GF-D8 (cell line): ENCODE measurements at places on chromosomes 12 and 14.

- DNase-seq = no peak
Measured at GRCh38 chr14:99137913-99138571, 134.0 kb downstream of the BCL11B start.

- no peak for DNase-seq
Measured at GRCh38 chr12:52126050-52126604, 46.6 kb downstream of the SMIM41 start.

DNA sequence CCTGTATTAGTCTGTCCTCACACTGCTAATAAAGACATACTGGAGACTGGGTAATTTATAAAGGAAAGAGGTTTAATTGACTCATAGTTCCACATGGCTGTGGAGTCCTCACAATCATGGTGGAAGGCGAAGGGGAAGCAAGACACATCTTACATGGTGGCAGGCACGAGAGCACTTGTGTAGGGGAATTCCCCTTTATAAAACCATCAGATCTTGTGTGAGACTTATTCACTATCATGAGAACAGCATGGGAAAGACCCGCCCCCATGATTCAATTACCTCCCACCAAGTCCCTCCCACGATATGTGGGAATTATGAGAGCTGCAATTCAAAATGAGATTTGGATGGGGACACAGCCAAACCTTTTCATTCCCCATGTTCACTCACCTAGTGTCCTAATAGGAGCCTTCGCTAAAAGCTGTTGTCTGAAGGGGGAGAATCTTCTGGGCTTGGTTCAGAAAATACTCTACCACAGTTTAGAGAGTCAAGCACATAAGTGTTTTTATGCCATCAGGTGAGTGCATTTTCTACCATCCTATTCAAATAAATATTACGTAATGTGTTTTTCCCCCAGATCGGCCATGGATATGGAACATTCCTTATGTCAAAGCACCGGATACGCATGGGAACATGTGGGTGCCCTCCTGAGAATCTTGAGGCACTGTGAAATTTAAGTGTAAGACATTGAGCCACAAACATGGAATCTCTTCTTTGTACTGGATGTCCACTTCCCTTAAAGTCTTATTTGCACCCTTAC, 19.1 kb upstream of the KCNK13 start:
- DNase-seq = no peak

DNA sequence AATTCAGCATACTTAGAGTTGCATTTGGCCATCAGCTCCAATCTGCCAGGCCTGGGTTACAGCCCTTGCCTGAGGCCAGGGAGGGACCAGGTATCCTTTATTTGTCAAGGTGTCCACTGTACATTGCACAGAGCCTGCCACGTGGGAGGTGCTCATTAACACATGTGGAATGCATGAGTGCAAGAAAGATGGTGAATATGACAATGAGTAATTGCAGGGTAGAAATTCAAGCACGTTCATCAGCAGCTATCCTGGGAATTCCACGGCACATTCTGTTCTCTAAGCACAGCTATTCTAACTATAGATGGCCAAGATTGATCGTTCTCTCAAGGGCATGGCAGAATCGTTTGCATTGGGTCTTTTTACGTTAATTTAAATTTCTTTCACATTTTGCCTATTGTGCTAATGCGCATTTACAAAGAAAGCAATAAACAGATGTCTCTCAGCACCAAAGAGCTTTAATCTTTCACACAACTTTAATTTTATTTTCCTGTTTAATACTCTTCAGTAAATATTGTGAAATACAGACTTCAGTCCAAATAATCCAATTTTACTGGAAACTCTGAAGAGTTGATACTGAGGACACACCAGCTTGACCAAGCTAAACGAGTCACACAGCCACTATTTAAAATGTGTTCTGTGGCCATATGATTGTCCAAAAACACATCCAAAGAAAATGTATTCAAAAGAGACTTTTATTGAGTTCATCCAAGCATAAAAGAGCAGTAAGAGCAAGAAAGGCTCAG, 1025.7 kb upstream of the TMEM132C start:
- DNase-seq = no peak

DNA sequence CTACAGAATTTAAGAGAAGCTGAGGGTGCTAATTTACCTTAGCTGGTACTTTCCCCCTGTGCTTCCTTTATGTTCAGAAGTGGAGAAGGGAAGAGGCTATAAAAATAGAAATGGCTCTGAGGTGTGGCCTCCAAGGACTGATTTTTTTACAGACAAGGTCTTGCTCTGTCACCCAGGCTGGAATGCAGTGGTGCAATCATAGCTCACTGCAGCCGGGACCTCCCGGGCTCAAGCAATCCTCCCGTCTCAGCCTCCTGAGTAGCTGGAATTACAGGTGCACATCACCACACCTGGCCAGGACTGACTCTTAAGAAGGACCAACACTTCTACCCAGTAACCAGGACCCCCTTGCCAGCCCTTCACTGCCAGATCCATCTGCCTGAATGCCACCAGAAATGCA, 23.9 kb upstream of the NAP1L1 start:
- no peak for DNase-seq

DNA sequence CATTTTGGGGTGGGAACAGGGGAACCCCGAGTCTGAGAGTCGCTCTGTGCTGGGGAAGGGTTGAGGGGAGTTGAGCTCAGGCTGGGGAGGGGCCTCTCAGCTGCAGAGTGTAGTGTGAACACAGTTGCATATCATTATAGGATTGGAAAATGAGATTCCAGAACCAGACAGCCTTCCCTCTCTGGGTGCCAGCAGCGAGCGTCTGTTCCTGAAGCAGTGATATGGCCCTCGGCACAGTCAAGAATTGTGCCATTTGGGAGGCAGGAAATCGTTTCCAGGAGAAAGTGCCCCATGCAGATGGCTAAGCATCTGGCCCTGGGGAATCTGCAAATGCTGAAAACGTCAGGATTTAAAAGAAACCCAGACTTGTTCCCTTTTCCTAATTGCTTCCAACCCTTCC, 70.4 kb upstream of the SFSWAP start:
- DNase-seq = no peak

DNA sequence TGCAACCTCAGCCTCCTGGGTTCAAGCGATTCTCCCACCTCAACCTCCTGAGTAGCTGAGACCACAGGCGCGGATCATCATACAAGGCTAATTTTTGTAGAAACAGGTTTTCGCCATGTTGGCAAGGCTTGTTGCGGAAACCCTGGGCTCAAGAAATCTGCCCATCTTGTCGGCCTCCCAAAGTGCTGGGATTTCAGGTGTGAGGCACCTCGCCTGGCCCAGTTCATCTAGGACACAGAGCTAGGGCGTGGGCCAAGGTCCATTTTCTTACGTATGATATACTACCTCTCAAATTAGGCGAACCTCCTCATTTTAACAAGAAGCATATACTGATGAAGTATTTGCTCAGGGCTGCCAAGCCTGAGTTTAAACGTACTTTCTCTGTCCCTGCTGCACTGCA, 2.1 kb downstream of the RPS29 start:
- no peak for DNase-seq

- no peak for DNase-seq
Measured at GRCh38 chr14:101179691-101180211, 276.2 kb upstream of the RTL1 start.
